ENCODE measurements at places on chromosomes 11 and 22. TPM values are rescaled to one million over a fixed set of nuclear protein-coding genes. Genes with fewer than 3 reads are reported as not detected.

- no peak overlapping the region for H3K27ac ChIP-seq
- no peaks in the 10 kb centered on the region for H3K27me3 ChIP-seq
- H3K36me3 ChIP-seq = no peaks in the 10 kb centered on the region
- H3K4me3 ChIP-seq = no peak overlapping the region
Observed at GRCh38 chr11:30015725-30016412, 961 bp downstream of the KCNA4 start.

GRCh38 chr22:49051491-49052022 lies 776.1 kb downstream of the BRD1 start:
- no peak overlapping the region for H3K27ac ChIP-seq
- H3K4me3 ChIP-seq = no peak overlapping the region
- H3K27me3 ChIP-seq = no peaks in the 10 kb centered on the region
- no peaks in the 10 kb centered on the region for H3K4me1 ChIP-seq

DNA sequence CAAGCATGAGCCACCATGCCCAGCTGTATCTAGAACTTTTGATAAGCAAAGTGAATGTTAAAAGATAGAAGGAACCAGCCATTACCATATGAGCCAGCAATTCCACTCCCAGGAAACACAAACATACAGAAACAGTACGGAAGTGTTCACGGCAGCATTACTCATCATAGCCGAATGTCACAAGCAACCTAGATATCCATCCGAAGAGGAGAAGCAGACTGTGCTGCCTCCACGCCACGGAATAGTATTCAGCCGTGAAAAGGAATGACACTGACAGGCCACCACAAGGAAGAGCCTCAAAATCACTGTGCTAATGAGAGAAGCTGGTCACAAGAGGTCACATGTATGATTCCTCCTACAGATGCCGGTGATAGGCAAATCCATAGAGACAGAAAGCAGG lies 17.6 kb upstream of the MGAT3 start:
- DNase-seq = no peak
- no peak overlapping the region for H3K4me3 ChIP-seq
- H3K27me3 ChIP-seq = no peaks in the 10 kb centered on the region

DNA sequence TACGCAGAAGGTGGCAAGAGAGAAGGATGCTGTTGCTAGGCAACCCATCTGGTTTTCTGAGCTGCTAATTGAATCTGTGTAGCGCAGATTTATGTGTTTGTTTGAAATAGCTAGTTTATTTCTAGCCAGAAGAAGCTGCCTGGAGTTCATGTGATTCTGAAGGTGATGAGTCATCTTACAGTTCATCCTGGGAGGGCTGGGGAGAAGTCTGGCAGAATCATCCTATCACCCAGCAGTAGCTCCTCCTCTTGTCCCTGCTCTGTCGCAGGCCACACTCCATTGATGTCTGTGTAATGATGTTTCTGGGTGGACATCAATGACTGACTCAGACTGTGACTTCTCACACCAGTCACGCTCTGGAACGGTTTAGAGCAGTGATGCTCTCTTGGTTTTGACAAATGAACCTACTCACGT lies 4.8 kb upstream of the FBXO7 start:
- H3K27ac ChIP-seq = peak overlapping the region; percentile 48
- no peak for DNase-seq
- peaks cover 5% of the 10 kb centered on the region for H3K4me1 ChIP-seq
- H3K36me3 ChIP-seq = no peaks in the 10 kb centered on the region

DNA sequence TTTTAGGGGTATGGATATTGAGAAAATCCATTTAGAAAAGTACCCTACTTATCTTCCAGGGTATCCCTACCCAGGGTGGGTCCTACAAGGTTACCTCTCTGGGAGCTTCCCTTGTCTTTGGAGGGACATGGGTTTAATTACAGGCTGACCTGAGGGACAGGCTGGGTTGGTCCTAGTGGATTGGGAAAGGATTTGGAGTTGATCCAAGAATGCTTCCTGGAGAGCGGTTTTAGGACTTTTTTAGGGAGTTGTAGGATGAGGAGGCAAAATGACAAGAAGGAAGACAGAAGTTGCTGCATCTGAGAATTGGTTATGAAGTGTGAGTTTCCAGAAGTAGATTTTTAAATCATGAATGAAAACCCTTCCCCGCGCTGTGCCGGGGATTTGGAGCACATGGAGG lies 61.8 kb upstream of the CRTAM start:
- H3K4me1 ChIP-seq = no peaks in the 10 kb centered on the region
- no peak overlapping the region for H3K4me3 ChIP-seq
- H3K27ac ChIP-seq = no peak overlapping the region
- H3K36me3 ChIP-seq = no peaks in the 10 kb centered on the region
- no peak for DNase-seq
- no peaks in the 10 kb centered on the region for H3K27me3 ChIP-seq

DNA sequence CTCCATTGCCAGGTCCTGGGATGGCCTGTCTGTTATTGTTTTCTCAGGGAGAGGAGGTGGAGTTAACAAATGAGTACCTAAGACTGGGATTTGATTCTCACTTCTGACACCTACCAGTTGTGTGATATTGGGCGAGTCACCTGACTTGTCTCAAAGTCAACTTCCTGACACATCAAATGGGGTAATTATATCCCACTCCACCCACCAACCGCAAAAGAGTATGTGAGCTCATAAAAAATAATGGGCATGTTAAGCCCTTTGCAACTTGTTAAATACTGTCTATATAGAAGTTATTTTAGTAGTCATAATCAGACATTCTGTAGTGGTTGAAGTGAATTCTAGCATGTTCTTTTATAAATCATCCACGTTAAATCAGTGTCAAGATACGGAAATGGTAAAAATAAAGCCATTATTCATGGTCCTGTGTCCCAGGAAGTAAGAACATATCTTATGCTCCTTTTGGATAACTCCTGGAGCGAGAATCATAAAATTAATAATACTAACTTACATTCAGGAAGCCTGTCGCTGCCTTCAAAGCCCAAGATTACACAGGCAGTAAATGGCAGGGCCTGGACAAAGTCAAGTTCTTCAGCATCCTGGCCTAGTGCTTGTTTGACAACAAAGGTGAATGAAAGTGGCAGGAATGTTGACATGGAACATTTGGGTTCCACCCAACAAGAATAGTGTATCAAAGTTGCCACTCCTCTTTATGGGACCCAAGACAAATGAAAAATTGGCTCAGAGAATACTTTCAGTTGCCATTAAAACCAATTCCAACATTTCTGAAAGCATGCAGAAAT lies 54.3 kb downstream of the SYTL2 start:
- no peaks in the 10 kb centered on the region for H3K36me3 ChIP-seq
- peaks cover 11% of the 10 kb centered on the region for H3K4me1 ChIP-seq
- H3K4me3 ChIP-seq = no peak overlapping the region
- no peaks in the 10 kb centered on the region for H3K27me3 ChIP-seq
- peak; percentile 52 for DNase-seq
- H3K27ac ChIP-seq = peak overlapping the region; percentile 25

GRCh38 chr11:34416088-34416487 lies 22.6 kb upstream of the CAT start:
- no peaks in the 10 kb centered on the region for H3K36me3 ChIP-seq
- DNase-seq = no peak
- H3K4me1 ChIP-seq = no peaks in the 10 kb centered on the region
- no peaks in the 10 kb centered on the region for H3K27me3 ChIP-seq
- H3K4me3 ChIP-seq = no peak overlapping the region
- no peak overlapping the region for H3K27ac ChIP-seq

DNA sequence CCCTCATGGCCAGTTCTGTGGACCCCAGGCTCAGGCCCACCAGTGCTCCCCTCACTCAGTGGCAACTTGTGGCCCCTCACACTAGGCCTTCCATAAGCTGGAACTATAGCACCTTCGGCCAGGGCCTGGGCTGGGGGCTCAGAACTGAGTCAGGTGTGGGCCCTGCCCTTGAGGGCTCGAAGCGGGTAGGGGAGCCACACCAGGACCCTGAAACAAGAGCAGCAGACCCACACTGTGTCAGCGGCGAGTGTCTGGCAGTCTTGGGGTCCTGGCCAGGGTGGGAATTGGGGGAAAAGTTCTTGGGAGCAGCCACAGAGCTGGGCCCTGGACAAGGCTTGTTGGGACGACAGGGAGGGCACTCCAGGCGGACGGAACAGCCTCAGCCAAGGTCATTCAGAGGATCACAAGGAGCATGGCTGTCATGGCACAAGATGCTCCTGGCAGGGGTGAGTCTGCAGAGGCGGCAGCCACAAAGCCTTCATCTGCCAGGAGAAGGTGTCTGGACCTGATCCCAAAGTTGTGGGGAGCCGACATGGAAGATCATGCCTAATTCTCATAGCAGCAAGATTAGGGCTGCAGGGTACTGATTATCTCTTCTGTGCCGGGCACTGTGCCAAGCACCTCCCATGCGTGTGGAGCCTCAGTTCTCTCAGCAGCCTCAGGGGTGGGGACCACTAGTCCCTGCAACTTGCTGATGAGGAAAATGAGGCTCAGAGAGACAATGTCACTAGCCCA lies 50.7 kb downstream of the SHISAL1 start:
- no peak overlapping the region for H3K27ac ChIP-seq
- no peaks in the 10 kb centered on the region for H3K4me1 ChIP-seq
- no peaks in the 10 kb centered on the region for H3K36me3 ChIP-seq
- no peak for DNase-seq
- H3K4me3 ChIP-seq = no peak overlapping the region
- no peaks in the 10 kb centered on the region for H3K27me3 ChIP-seq

DNA sequence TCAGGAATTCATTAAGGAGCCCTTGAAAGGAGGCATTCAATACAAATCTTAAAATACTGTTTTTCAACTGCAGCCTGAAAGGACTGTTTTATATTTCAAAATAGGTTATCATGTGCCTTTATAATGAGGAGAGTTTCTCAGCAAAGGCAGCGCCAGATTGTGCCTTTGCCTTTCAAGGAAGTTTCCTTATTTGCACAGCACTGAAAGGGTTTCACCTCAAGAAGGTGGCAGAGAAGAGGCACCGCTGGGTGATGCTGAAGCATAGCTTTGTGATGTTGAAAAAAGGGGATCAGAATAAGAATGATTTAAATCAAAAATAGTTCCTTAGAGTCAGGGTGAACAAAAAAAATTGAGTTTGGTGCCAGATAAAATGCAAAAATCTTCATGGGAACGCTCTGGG lies 601.0 kb upstream of the KIRREL3 start:
- no peaks in the 10 kb centered on the region for H3K4me1 ChIP-seq
- no peaks in the 10 kb centered on the region for H3K27me3 ChIP-seq
- no peak overlapping the region for H3K27ac ChIP-seq
- no peak overlapping the region for H3K4me3 ChIP-seq

GRCh38 chr22:44449683-44450425 lies 48.2 kb downstream of the RTL6 start:
- H3K4me3 ChIP-seq = no peak overlapping the region
- H3K36me3 ChIP-seq = no peaks in the 10 kb centered on the region
- no peak overlapping the region for H3K27ac ChIP-seq
- no peaks in the 10 kb centered on the region for H3K27me3 ChIP-seq

DNA sequence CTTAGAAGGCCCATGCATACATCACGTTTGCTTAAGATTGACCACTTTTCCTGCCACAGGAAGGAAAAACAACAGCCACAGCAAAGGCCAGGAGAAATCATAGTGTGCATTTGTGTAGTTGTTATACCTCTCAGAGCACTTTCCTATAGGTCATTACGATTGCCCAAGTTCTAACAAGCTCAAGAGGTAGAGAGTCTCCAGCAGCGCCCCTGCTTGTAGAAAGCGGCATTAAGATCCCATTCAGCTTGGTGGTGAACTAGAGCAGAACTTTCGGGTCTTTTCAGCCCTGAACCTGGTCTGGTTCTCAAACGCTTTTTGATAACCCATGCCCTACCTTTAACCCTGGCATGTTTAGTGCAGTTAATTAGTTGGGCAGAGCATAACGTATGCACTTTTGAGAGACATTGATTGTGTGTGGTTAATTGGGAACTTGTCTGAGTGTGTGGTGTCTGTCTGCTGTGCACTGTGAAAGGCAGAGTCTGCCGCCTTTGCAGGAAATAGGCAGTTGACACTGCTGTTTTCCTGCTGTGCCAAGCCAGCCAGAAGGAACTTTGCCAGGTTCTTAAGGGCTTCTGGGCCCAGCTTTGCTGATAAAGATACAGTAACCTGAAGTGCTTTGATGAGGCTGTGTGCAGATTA lies 109.9 kb upstream of the CLMP start:
- no peak for DNase-seq
- peaks cover 6% of the 10 kb centered on the region for H3K4me1 ChIP-seq
- H3K27me3 ChIP-seq = no peaks in the 10 kb centered on the region
- no peaks in the 10 kb centered on the region for H3K36me3 ChIP-seq
- no peak overlapping the region for H3K27ac ChIP-seq

- no peaks in the 10 kb centered on the region for H3K27me3 ChIP-seq
- no peak for DNase-seq
- H3K4me1 ChIP-seq = no peaks in the 10 kb centered on the region
- H3K36me3 ChIP-seq = no peaks in the 10 kb centered on the region
- no peak overlapping the region for H3K4me3 ChIP-seq
Observed at GRCh38 chr11:88631497-88631896, 294.0 kb upstream of the CTSC start.

- H3K27ac ChIP-seq = no peak overlapping the region
- no peak for DNase-seq
- H3K27me3 ChIP-seq = no peaks in the 10 kb centered on the region
- no peaks in the 10 kb centered on the region for H3K4me1 ChIP-seq
- H3K36me3 ChIP-seq = no peaks in the 10 kb centered on the region
- H3K4me3 ChIP-seq = no peak overlapping the region
Observed at GRCh38 chr11:94803491-94803890, 35.3 kb downstream of the AMOTL1 start.

DNA sequence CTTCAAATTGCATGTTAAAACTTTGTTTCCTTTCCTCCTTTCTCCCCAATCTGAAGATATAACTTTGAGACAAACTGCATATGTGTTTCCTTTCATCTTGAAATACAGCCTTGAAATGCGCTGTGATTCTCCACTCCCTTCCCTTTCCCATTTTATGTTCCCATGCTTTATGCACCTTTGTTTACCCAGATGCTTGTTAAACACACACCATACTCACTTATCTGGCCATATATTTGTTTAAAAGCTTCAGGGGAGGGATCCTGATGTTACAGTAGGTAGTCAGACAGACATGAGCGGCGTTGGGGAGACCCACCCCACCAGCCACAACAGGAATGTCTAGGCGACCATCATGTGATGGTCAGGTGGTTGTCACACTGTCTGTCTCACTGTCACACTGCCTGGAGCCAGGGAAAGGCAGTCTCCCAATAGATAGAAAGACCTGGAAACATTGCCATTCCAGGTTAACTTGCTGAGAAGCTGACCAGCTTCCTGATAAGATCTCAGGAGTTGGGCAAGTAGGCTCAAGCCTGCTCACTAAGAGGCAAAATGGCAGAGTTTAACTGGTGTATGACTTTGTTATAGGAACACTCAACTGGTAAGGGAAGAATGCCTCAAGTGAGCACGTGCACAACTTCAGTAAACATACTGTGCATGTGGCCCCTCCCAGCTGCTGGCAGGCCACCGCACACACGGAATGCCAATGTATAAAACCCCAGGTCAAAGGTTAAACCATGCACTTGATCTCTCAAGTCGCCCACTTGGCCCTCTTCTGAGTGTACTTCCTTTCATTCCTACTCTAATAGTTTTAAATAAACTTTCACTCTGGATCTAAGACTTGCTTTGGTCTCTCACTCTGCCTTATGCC lies 23.5 kb upstream of the MSANTD2 start:
- no peak for DNase-seq
- no peaks in the 10 kb centered on the region for H3K27me3 ChIP-seq
- H3K27ac ChIP-seq = no peak overlapping the region
- no peak overlapping the region for H3K4me3 ChIP-seq

Gene KCNJ5
- not detected for total RNA-seq

Gene EMID1
- 5.8 TPM for total RNA-seq

Gene PDGFB
- total RNA-seq = 10.7 TPM

Gene TSSK2
- total RNA-seq = 0.85 TPM

Gene KCNQ1
- total RNA-seq = 55.6 TPM

All from Peyer's patch (tissue), 4 donors.